ENCODE measurements at places on chromosomes 3 and 15.
A peak's percentile ranks its signal among the peaks of the same experiment; 100 is the strongest.

DNA sequence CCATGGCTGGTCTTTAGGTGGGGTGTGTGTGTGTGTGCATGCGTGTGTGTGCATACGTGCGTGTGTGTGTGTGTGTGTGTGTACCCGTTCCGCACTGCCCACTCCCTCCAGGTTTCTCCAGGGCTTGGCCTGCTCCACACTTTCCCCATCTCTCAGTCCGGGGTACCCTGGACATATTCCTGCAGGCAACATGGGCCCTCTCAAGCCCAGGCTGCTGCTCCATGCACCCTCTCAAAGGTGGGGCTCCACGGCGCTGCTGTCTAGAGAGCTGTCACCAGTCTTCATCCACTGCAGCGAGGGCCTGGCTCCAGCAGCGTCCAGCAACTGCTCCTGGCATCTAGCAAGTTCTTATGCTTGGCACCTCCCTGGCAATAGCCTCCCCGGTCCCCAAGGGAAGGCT, 86.1 kb downstream of the ATP10A start:
- no peak for DNase-seq

- no peak for DNase-seq
Measured at GRCh38 chr3:145798007-145798406, 363.0 kb downstream of the PLOD2 start.

GRCh38 chr15:29034593-29035335, 149.0 kb downstream of the APBA2 start:
- no peak for DNase-seq

- peak; percentile 18 for DNase-seq
Measured at GRCh38 chr15:91224755-91225380, 124.8 kb downstream of the SV2B start.

DNA sequence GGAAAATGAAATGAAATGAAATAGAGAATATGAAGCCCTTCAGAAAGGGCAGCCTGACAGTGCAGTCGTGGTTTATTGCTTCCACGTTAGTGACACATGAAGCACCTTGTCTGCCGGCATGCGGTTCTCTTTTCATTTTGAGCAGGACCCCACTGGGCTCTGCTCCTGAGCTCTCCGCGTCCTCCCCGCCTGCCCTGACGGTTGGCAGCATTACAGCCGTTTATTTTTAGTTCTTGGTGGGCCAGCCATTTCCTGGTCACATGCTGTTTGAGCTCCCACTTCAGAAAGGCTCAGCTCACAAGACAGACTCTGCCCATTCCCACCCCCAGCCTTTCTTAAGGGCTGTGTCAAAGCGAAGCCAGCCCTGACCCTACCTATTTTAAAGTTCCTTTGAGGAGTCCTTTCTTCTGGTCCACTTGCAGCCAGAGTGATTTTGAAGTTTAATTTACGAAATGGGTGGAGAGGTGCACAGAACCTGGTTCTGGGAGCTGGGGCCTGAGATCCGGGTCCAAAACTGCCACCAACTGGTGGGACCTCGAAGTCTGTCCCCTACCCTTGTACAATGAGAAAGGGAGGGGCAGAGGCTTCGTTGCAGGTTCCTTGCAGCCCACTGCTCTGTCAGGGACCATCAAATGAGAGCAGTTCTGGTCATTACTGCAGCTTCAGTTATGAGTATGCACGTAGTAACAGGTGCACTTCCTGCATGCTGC, 60.1 kb downstream of the MGLL start:
- DNase-seq = no peak

- no peak for DNase-seq
Measured at GRCh38 chr3:5052247-5052646, 69.8 kb upstream of the ARL8B start.

GRCh38 chr3:61662861-61663260, 101.5 kb downstream of the PTPRG start:
- DNase-seq = no peak
